Upper lobe of right lung (tissue), 1 donor: ENCODE measurements at places on chromosomes 1 and 21. TPM values are rescaled to one million over a fixed set of nuclear protein-coding genes. Genes with fewer than 3 reads are reported as not detected.

- no peaks in the 10 kb centered on the region for H3K27me3 ChIP-seq
- peaks cover 5% of the 10 kb centered on the region for H3K4me1 ChIP-seq
- peaks cover 77% of the 10 kb centered on the region for H3K36me3 ChIP-seq
- no peak overlapping the region for H3K27ac ChIP-seq
- H3K4me3 ChIP-seq = no peak overlapping the region
- DNase-seq = no peak
These were observed 189.0 kb downstream of the RUNX1 start for GRCh38 chr21:34859976-34860653.

DNA sequence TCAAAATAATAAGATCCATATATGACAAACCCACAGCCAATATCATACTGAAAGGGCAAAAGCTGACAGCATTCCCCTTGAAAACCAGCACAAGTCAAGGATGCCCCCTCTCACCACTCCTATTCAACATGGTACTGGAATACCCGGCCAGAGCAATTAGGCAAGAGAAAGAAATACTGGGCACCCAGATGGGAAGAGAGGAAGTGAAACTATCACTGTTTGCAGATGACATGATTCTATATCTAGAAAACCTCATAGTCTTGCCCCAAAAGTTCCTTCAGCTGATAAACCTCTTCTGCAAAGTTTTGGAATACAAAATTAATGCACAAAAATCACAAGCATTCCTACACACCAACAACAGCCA lies 442.7 kb downstream of the PTBP2 start:
- H3K36me3 ChIP-seq = no peaks in the 10 kb centered on the region
- H3K4me3 ChIP-seq = no peak overlapping the region
- peaks cover 7% of the 10 kb centered on the region for H3K4me1 ChIP-seq
- no peak for DNase-seq
- H3K27ac ChIP-seq = no peak overlapping the region

DNA sequence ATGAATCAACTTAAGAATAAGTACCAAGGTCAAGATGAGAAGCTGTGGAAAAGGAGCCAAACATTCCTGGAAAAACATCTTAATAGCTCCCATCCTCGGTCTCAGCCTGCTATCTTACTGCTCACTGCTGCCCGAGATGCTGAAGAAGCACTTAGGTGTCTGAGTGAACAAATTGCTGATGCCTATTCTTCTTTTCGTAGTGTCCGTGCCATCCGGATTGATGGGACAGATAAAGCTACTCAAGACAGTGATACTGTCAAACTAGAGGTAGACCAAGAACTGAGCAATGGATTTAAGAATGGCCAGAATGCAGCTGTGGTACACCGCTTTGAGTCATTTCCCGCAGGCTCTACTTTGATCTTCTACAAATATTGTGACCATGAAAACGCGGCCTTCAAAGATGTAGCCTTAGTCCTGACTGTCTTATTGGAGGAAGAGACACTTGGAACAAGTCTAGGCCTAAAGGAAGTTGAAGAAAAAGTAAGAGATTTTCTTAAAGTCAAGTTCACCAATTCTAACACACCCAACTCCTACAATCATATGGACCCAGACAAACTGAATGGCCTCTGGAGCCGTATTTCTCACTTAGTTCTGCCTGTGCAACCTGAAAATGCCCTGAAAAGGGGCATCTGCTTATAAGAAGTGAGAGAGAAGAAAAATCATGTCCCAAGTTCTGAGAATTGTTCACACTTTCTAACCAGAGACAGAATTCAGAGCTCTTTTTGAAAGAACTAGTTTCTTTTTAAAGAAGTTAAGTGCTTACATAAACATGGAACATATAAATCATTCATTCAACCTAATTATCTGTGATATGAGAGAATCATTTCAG lies 35.7 kb downstream of the TOR1AIP1 start:
- no peak for DNase-seq
- no peak overlapping the region for H3K4me3 ChIP-seq
- no peaks in the 10 kb centered on the region for H3K27me3 ChIP-seq
- no peaks in the 10 kb centered on the region for H3K4me1 ChIP-seq
- peaks cover 70% of the 10 kb centered on the region for H3K36me3 ChIP-seq
- no peak overlapping the region for H3K27ac ChIP-seq

PDZK1IP1 gene
- total RNA-seq = 41.2 TPM

DNA sequence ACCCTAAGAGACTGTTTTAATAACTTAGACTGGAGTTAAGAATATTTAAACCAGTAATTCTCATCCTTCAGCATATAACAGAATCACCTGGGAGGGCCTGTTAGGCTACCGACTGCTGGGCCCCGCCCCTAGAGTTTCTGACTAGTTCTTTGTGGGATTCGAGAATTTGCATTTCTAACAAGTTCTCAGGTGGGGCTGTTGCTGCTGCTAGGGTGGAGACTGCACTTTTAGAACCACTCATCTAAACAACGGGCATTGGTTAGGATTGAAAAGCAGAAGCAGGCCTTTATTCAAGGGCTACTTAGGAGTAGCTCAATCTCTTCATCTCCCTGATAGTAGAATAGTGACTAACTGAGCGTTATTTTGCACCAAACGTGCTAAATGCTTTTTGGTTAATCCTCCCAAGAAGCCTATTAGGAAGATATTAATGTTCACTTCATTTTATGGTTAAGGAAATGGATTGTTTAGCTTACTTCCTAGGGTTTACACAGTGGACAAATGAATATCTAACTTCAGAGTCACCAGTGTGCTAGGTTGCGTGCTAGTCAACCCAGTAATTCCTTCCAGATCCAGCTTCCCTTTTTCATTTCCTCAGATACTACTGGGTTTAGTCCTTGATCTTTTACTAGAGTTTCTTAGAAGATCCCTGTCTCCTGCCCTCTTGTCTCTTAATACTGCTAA lies 31.1 kb upstream of the UAP1 start:
- H3K4me1 ChIP-seq = no peaks in the 10 kb centered on the region
- no peak overlapping the region for H3K4me3 ChIP-seq
- peaks cover 20% of the 10 kb centered on the region for H3K36me3 ChIP-seq
- no peak for DNase-seq
- H3K27ac ChIP-seq = peak overlapping the region; percentile 25

FCRL6 gene
- 3.2 TPM for total RNA-seq

E2F2 gene
- total RNA-seq = 0.32 TPM

DNA sequence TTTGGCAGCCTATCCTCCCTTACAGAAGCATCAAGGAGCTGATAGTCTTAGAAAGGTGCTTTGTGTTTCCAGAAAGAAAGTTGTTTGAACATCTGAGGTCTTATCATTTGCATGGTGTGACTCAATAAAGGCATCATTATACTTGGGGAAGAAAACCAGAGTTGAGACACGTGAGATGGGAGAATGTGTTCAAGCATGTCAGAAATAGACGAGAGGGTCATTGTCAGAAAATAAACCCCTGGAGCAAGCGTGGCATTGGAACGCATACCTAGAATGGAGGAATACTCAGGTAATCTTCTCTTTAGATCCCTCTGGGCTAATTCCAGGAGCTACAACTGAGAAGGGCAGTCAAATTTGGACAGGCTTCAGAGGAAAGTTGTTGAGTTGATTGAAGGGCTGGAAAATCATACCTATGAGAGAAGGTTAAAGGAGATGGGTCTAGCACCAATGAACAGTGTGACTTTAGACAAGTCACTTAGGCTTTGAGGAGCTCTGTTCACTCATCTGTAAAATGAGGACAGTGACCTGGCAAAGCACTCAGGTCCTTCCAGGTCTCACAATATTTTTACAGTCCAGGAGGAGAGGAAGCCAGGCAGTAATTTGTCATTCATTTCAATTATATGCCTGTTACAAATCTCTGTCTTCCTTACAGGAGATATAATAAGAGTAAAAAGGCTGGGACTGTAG lies 101.3 kb upstream of the C1orf21 start:
- H3K27me3 ChIP-seq = no peaks in the 10 kb centered on the region
- no peak overlapping the region for H3K4me3 ChIP-seq
- no peak overlapping the region for H3K27ac ChIP-seq
- H3K36me3 ChIP-seq = no peaks in the 10 kb centered on the region

DNA sequence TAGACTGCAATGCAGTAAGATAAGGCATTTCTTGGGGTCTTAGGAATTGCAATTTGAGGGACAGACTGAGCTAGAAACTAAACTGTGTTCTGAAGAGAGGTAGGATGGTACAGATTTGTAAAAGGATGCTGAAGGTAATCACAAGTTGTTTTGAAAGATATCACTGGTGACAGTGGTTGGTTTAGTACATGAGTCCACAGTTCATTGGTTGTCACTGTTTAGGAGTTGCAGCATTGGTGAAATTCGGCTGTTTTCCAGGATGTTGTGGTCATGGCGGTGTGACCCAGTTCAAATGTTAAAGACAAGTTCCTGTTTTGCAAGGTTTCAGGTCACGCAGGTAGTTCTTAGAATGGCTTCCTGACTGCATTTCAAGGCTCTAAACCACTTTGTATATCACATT lies 292.8 kb upstream of the B3GALT2 start:
- no peak overlapping the region for H3K4me3 ChIP-seq
- H3K4me1 ChIP-seq = no peaks in the 10 kb centered on the region
- no peak overlapping the region for H3K27ac ChIP-seq
- DNase-seq = no peak

WDR64 gene
- not detected for total RNA-seq

- H3K27ac ChIP-seq = no peak overlapping the region
- H3K4me1 ChIP-seq = no peaks in the 10 kb centered on the region
- no peaks in the 10 kb centered on the region for H3K27me3 ChIP-seq
- no peak overlapping the region for H3K4me3 ChIP-seq
- H3K36me3 ChIP-seq = peaks cover 63% of the 10 kb centered on the region
These were observed 54.7 kb downstream of the KDM1A start for GRCh38 chr1:23074012-23074411.

GRCh38 chr1:8026976-8027747 lies 1.1 kb upstream of the ERRFI1 start:
- H3K4me1 ChIP-seq = peaks cover 30% of the 10 kb centered on the region
- DNase-seq = peak; percentile 85
- peak overlapping the region; percentile 76 for H3K4me3 ChIP-seq
- peak overlapping the region; percentile 95 for H3K27ac ChIP-seq
- H3K27me3 ChIP-seq = no peaks in the 10 kb centered on the region

- no peaks in the 10 kb centered on the region for H3K36me3 ChIP-seq
- H3K4me3 ChIP-seq = no peak overlapping the region
- no peak for DNase-seq
- no peaks in the 10 kb centered on the region for H3K27me3 ChIP-seq
These were observed 330.3 kb upstream of the SNX7 start for GRCh38 chr1:98331243-98331642.

LRRC71 gene
- total RNA-seq = 0.26 TPM

AXDND1 gene
- total RNA-seq = not detected

ZDHHC18 gene
- 26.2 TPM for total RNA-seq

DNA sequence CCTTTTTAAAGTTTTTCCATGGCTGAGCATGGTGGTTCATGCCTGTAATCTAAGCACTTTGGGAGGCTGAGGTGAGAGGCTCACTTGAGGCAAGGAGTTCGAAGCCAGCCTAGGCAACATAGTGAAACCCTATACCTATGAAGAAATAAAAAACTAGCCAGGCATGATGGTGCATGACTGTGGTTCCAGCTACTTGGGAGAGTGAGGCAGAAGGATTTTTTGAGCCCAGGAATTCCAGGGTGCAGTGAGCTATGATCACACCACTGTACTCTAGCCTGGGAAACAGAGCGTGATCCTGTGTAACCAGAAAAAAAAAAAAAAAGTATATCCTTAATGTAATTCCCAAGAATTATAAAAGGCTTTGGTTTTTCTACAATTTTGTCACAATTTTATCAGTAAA lies 17.4 kb downstream of the DEPDC1 start:
- H3K36me3 ChIP-seq = no peaks in the 10 kb centered on the region
- no peaks in the 10 kb centered on the region for H3K27me3 ChIP-seq
- H3K4me3 ChIP-seq = no peak overlapping the region
- H3K4me1 ChIP-seq = no peaks in the 10 kb centered on the region

DNA sequence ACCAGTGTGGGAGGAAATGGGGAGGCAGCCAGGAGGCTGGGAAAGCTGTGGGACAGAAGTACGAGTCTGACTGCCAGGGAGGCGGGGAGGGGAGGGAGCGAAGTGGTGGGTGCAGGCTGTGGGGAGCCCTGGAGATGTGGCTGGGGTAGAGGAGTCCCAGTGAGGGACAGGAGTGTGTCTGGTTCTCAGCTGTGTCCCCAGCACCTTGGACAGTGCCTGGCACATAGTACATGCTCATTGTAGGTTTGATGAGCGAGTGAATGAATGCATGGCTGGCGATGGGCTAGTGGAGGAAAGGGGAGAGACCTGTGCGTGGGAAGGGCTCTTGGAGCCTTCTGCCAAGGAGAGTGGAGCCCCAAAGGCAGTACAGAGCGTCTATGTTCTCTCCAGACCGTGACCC lies 104.1 kb downstream of the SIK1 start:
- H3K36me3 ChIP-seq = no peaks in the 10 kb centered on the region
- H3K4me1 ChIP-seq = no peaks in the 10 kb centered on the region
- no peaks in the 10 kb centered on the region for H3K27me3 ChIP-seq
- no peak overlapping the region for H3K4me3 ChIP-seq
- H3K27ac ChIP-seq = no peak overlapping the region

LCE3D gene
- total RNA-seq = not detected

- H3K4me3 ChIP-seq = no peak overlapping the region
- H3K27me3 ChIP-seq = no peaks in the 10 kb centered on the region
- peaks cover 10% of the 10 kb centered on the region for H3K4me1 ChIP-seq
- H3K36me3 ChIP-seq = peaks cover 83% of the 10 kb centered on the region
- DNase-seq = no peak
These were observed 27.3 kb downstream of the WDR4 start for GRCh38 chr21:42851812-42852665.

HTR6 gene
- not detected for total RNA-seq

GRCh38 chr1:195158091-195158490 lies 1450.1 kb downstream of the KCNT2 start:
- H3K27me3 ChIP-seq = no peaks in the 10 kb centered on the region
- no peak overlapping the region for H3K27ac ChIP-seq
- H3K4me1 ChIP-seq = no peaks in the 10 kb centered on the region
- no peak overlapping the region for H3K4me3 ChIP-seq

S100A12 gene
- total RNA-seq = 22.8 TPM

GRCh38 chr1:36729716-36730510 lies 247.2 kb upstream of the CSF3R start:
- H3K36me3 ChIP-seq = no peaks in the 10 kb centered on the region
- no peak overlapping the region for H3K27ac ChIP-seq
